ENCODE measurements at places on chromosomes 1 and 21.

DNA sequence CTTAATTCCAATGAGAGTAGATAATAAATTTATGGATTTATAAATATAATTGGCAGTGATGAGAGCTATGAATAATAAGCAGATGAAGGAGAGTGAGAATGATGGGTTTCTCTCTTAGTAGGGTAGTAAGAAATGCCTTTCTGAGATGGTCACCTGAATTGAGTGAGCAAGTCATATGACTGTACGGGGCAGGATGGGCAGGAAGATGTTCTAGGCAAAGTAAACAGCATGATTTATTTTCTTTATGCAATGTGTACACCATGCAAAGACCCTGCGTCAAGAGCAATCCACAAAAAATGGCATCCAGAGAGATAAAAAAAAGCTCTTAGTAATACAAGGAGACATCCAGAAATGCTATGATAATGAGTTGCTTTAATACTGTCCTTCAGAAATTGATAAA is 409.9 kb downstream of the HLX start:
- DNase-seq, result no peak

DNA sequence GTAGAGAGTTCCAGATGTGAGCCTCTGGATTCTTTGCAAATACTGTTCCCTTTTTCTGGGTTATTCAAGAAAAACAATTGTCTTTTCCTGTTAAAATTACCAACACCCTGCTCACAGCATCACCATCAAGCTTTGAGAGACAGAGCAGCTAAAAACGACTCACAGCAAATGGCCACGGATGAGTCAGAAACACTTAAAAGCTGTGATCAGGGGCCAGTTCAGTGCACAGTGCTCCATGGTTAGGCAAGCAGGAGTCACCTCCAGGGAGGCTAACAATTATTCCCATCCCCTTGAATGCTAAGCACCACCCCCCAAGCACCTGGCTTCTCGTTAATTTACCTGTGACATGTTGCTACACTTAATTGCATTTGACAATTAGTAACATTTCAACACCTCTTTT is 128.4 kb upstream of the CAMK1G start:
- peak; percentile 29 for DNase-seq

DNA sequence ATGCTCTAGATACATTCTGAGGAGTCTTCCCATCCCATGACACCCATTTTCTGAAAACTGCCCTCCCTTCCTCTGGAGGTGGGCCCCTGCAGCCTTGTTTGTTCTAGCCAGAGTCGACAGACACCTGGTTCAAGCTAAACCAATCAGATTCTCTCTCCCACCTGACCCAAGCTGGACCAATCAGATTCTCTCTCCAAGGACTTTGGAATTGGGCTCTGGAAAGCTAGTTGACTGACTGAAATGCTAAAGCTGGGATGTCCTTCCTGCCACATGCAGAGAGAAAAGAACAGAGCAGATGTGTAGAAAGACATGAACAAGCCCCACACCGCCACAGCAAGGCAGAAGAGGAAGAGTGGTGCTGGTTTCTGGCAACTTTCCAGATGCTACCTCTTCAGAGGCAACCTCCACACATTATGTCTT is 24.6 kb downstream of the ASAP3 start:
- no peak for DNase-seq

DNA sequence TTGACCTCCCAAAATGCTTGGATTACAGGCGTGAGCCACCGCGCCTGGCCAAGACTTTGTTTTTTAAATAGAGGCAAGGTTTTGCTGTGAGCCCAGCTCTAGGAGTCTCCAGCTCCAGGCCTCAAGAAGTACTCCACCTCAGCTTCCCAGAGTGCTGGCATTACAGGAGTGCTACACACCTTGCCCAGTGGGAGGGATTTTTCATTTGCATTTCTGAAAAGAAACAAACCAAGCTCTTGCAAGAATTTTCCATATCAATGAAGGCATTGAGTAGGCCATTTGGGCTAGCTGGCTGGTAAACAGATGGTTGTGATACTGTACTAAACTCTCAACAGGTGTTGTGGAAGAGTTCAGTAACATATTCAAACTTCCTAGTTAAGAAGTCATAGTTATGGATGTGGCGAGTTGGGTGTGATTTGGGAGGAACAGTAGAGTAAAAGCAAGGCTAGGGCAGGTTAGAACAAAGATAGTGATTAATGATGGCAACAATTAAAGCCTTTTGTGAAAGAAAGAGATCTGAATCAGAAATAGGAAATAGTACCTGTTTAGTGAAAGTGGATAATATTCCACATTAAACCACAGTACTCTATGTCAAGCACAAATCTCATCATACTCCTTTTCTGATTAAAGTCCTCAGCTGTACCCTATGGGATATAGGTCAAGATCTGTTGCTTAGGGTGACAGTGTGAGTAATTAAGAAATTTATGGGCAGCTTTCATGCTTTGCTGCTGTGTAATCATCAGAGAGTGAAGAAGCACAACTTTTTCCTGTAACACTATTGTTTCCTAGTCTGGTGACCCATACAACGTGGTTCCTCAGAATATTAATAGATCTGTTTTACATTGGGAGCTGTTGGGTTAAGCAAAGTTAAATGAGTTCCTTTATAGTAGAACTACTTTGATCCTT is 10.7 kb downstream of the AKIRIN1 start:
- no peak for DNase-seq

- no peak for DNase-seq
Measured at GRCh38 chr1:31911994-31912780, 26.0 kb downstream of the PTP4A2 start.

DNA sequence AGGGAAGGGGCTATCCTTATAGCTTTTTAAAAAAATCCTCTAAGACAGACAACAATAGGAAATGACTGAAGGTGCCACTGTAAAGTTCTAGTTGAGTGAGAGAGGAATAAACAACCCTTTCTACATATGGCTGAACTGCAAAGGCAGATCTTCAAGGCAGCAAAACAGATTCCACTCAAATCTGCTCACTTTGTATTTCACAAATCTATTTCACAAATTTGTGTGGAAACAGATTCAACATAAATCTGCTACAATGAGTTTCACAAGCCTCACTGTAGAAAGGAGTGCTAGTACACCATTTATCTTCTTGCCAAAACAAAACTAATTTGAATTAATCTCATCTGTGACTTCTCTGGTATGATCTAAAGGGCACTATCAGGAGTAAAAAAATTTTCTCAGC is 451.3 kb downstream of the PLA2G4A start:
- no peak for DNase-seq

DNA sequence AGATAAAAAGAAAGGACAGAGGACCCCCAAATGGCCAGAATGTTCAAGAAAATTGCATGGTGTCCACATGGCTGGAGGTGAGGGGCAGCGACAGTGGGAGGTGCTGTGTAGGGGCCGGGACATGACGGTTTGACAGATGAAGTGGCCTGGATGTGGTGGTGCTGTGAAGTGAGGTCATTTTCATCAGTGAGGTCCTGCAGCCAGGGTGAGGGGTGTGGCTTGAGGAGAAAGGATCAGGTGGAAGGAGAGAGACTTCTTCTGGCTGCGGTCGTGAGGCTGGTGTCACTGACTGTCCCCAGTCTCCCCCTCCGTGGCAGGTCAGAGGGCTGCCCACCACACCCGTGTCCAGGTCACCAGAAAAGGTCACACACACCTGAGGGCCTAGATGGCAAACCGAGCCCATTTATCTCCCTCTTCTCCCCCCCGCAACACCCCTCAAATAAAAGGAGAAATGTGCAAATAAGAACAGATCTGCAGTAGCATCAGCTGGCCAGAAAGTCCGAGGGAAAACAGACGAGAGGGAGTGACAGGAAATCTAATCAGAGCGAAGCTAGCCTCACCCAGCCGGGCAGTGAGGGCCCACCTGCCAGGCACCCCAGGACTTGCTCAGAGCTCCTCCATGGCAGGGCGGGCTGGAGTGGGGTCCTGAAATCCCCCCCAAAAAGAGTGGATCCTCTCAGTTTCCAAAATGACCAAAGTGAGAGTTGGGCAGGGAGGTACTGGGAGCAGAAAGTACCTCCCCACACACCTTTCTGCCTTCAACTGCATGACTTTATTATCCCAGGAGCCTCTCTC is 148.5 kb upstream of the EDN2 start:
- DNase-seq, result no peak

DNA sequence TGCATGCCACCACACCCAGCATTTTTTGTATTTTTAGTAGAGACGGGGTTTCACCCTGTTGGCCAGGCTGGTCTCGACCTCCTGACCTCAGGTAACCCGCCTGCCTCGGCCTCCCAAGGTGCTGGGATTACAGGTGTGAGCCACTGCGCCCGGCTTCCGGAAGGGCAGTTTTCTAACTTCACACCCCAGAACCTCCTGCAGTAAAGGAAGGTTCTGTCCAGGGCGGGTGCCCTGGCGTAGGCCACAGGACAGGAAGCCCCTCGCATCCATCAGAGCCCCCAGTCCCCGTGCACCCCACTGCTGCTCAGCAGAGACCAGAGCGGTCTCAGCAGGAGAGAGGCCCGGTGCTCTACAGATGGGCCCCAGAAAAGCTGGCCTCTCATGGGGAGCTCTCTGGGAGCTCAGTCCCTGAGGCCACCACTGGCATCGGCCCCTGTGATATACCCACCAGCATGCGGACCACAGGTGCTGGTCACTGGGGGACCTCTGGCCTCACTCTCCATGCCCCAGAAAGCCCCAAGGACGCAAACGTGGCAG is 4.1 kb upstream of the DNMT3L start:
- no peak for DNase-seq

- DNase-seq, result no peak
Measured at GRCh38 chr1:36988741-36989193, 45.5 kb downstream of the GRIK3 start.

DNA sequence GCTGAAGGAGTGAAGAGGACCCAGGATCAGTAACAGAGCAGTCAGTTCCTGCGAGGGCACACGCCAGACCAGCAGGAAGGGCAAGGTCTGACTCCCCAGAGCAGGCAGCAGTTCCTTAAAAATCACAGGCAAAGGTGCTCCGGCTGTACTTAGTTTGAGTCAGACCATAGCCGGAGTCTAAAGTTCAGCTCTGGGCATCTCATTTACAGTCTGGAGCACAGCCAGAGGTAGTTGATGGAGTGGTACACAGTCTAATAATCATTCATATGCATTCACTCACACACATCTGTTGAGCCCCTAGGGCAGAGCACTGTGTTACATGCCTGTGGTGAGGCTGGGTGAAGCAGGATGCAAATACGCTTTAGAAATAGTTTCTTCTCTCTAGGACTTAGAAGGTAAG is 7.3 kb upstream of the AMIGO1 start:
- peak; percentile 31 for DNase-seq

GRCh38 chr1:231806623-231807495 is 180.3 kb downstream of the DISC1 start:
- peak; percentile 56 for DNase-seq

DNA sequence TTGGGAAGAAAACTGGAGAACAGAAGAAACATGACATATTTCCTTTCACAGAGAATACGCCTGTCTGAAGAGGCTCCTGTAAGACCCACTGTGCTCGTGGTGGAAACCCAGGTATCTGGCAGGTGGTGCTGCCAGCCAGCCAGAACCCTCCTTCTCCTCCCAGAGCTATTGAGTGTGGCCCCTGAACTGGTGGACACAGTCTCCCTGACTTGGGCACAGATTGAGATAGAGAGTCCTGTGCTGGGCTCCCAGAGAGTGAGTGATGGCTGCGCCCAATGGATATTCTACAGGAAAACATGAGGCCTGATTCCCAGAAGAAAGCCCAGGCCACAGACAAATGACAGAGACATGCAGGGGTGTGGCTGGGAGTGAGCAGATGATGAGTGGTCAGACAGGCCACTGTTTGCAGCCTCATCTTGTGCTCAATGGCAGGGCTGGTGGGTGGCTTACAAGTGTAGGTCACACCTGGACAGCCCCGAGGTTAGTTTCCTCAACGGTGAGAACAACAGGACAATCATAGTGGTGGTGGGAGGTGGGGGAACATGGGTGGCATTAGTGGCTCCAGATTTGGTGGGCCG is 127.9 kb downstream of the PTPRU start:
- DNase-seq, result no peak

DNA sequence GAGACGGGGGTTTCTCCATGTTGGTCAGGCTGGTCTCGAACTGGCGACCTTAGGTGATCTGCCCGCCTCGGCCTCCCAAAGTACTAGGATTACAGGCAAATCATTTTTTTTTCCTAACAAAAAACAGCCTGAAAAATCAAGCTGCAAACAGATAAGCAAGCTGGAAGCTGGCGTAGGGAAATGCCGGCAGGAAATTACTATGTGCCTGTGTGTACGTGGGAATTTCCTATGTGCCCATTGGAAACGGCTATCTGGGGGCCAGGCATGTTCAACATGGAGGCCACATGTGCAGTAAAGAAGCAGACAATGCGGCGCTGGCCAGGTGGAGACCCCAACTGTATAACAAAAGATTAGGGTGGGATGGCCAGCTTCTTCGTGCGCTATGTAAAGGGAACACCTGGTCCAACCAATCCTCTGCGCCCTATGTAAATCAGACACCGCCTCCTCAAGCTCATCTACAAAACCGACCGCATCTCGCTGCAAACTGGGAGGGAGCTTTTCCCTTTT is 9.1 kb upstream of the AADACL4 start:
- DNase-seq, result no peak

DNA sequence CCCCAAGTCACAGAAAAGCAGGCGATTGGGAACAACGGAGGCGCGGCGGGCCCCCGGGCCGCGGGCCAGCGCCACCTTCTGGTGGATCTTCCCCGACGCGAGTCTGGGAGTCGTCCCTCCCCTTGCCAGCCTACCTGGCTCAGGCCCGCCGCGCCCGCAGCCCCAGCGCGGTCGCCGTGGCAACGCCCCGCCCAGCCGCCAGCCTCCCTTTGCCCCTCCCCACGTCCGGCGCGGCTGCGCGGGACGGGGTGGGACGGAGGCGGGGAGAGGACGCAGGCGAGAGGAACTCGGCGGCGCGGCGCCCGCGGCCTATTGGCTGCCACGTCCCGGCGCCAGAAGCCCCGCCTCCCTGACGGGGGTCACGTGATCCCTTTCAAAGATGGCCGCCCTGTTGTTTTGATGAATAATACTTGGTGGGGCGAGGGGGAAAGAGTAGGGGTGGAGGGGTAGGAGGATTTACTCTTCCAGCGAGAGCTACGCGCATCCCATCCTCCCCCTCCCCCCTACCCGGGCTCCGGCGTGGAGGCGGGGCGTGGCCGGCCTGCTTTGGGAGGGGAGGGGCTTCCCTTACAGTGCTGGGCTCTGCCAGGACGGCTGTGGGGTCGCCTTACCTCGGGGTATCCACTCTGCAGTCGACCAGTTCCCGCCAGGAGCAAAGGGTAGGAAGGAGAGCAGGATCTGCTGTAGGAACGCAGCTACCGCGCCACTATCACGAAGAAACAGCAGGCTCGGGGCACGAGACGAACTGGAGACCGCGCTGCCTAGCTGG is at the start of gene UBE4B:
UBE4B (plus strand) TSS at position 369 of the 769 bp plus-strand sequence. CDS start 713 bp downstream, outside the sequence.
- peak; percentile 99 for DNase-seq
